ENCODE measurements at places on chromosomes 7 and 10.

DNA sequence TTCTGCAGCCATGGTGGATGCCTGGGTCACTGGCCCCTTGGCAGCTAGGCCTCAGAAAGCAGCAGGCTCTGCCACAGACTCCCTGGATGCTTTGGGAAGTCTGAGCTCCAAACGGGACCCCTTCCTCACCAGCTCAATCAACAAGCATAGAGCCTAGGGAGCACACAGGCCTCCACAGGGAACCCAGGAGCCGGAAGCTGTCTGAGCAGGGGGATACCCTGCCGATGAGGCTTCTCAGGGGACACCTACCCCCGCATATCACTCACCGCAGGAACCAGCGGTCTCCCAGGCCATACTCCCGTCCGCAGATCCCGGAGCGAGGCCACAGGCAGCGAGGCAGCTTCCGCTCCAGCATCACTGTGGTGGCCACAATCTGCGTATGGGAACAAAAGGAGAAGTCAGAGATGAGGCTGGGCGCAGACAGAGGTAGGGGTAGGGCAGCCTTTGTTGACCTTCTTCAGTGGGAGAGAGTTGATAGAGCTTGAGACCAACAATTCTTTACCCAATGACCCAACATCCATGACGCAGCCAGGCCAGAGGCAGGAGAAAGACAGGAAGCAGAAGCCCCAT lies 13.4 kb downstream of the TRPV6 start:
- DNase-seq: no peak

GRCh38 chr7:137820677-137821420 lies 25.9 kb downstream of the DGKI start:
- DNase-seq: no peak

DNA sequence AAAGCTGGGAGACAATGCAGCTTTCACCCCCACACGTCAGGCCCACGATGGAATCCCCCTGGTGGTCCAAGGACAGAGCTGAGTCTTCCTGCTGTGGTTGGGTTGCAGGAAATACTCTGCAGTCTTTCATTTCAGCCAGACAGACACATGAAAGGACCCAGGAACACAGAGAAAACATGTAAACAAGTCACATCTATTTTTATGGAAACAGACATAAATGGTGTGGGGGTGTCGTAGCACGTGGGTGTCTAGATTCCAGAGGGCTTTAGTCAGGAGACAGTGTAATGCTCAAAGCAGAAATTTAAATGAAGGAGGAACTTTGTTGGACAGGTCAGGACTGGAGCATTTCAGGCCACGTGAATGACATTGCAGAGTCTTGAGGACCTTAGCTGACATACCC lies 444.6 kb downstream of the SUGCT start:
- DNase-seq: peak; percentile 34

DNA sequence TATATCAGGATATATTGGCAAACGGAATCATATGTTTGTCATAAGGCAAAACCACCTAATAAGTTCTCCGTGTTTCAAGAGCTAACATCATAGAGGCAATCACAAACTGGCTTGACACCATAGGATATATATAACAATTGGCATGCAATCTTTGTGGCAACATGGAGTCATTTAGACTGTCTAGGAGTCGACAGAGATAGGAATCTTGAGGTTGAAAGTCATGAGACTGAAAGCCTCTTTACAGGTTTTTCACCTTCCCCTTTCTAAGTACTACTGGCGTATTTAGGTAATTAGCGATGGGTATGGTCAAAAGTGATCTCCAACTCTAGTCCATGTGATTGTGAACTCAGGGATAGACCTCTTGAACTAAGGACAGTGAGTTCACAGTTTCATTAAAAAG lies 63.7 kb downstream of the THSD7A start:
- no peak for DNase-seq

DNA sequence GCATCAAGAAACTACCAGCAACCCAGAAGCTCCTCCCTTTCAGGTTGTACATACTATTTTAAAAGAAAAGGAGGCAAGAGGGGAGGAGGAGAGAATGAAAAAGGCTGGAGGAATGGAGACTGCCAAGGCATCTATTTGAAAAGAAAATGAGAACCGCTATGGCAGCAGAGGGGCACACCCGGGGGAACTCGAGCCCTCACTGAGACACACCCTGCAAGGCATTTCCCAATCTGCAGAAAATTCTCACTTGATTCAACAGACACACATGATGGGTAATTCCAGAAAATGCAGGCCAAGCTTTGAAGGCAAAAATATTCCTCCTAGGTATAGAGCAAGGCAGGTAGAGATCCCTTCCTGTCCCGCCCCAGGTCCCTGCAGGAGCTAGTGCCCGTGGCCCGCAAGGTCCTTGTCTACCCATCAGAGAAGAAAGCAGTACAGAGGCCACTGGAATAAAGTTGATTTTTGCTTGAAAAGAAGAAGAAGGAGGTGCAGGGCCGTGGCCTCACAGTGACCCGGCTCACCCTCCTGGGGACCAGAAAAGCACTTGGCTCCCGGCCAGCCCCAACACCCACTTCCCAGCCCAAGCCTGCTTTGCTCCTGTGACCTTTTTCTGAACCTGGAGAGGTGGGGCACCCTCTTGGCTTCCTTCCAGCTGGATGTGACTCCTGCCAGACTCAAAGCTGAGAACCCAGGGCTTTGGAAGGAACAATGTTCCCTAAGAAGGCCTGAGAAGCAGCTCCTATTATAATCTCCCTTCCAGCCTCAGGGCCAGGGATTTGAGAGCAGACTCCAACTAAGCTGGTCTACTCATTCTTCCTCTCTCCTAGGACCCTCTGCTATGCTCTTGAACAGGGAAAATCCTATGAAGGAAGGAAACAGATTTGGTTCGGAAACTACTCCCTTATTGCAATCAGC lies 6.2 kb upstream of the PIK3CG start:
- peak; percentile 61 for DNase-seq

GRCh38 chr7:25405736-25406135 lies 177.4 kb upstream of the NPVF start:
- DNase-seq: no peak

DNA sequence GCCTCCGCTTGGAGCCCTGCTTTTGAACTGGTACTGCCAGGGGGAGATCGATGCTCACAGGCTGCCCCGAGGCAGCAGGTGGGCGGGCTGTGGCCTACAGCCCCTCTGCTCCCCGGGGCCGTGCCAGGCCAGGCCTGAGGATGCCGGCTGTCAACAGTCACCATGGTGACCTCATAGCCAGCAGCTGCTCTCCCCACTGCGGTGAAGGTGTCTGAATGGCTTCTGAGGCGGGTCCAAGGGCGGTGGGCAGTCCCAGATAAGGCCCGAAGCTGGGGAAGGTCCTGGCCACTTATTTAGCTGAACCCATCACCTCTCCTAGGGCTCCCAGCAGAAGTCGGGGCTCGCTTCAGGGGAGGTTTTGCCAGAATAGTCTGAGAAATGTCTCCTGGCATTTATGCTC lies 179.3 kb downstream of the ARHGAP12 start:
- no peak for DNase-seq

DNA sequence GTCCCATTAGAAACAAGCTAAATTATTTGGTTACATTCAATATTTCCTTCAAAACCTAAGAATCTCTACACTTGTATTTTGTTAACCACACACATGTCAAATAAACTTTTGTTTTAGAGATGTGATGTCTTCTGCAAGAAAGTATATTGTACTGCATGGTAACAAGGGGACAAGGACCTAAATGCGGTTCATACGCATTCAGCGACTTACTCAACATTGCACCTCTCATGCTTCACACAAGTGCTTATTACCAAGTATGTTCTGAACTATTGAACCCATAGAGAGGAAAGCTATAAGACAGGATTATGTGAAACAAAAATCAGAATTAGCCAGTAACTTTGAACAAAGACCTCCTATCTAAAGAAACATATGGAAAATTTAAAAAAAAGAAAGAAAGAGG lies 68.3 kb downstream of the CREB5 start:
- no peak for DNase-seq

- no peak for DNase-seq
These were observed 33.6 kb downstream of the CNTNAP2 start for GRCh38 chr7:146150153-146150552.

DNA sequence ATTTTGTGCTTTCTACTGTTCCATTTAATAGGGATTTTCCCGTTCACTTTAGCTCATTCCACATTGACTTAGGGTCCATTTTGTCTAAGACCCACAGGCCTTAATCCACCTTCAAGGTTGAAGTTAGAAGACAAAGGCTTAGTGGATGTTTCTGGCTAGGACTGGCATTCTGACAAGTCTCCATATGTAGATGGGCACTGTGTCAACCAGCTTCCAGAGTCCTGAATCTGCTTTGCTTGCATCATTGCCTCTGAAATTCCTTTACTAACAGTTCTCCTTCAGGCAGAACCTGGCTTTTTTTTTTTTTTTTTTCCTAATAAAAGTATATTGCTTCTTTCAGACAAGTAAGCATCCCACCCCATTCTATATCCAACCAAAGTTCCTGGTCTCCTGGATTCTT lies 69.6 kb upstream of the PDCD4 start:
- no peak for DNase-seq

- no peak for DNase-seq
These were observed 6.3 kb downstream of the FGF8 start for GRCh38 chr10:101769541-101770180.

DNA sequence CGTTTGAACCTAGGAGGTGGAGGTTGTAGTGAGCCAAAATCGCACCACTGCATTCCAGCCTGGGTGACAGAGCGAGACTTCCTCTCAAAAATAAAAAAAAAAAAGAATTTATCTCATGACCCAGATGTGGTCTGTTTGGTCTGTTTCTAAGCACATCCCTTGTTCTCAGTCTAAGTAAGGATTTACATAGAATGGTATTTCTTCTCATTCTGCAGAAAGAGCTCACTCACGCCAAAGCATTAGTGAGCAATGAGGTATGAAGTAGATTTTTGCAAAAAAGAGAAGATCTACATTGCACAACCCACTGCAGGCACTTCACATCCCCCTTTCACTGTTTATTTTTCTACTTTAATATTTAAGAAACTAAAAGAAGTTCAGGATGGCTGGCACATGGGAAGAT lies 76.5 kb upstream of the FGL2 start:
- DNase-seq: no peak

Data from inflammatory macrophage treated with lipopolysaccharide for 1 hour (primary cell).